NCI-H187 treated with DMSO at 0.1 percent for 48 hours (cell line): ENCODE measurements at places on chromosomes 3 and 15.

- DNase-seq, result no peak
These were observed 532.2 kb downstream of the ROBO2 start for GRCh38 chr3:77571971-77572715.

DNA sequence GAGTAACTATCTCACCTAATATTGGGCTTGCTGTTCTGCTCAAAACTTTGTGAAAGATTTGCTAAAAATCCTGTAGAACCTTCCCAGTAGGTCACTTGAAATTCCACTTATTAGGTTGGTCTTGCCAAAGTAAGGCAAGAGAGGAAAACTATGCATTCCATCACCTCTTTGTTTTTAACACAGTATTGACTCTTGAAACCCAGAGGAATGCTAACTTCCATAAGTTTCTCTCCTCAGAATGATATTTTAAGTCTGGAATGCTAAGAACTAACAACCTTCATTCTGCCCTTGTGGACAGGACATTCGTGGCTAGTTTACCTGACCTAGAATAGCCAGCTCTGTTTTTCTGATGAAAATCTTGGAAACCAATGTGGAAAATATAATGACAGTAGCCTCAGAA lies 154.5 kb downstream of the TMCO5A start:
- no peak for DNase-seq

- no peak for DNase-seq
These were observed 270.8 kb downstream of the UACA start for GRCh38 chr15:70492240-70493177.

- no peak for DNase-seq
These were observed 111.6 kb downstream of the TIGIT start for GRCh38 chr3:114405202-114405990.

DNA sequence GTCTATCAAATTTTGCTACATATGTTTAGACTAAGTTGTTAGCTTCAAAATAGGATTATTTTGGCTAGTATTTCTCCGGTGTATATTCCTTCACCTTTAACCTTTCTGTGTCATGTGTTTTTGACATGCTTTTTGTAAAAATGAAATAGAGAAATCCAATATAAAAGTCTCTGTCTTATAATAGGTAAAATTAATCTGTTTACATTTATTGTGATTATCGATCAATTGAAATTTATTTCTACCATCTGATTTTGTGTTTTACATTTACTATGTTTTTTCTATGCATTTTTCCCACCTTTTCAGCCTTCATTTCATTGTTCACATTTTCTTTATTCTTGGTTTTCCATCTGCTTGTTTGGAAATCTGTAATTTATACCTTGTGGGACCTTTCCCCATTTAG lies 11.7 kb upstream of the LHFPL4 start:
- DNase-seq, result no peak

DNA sequence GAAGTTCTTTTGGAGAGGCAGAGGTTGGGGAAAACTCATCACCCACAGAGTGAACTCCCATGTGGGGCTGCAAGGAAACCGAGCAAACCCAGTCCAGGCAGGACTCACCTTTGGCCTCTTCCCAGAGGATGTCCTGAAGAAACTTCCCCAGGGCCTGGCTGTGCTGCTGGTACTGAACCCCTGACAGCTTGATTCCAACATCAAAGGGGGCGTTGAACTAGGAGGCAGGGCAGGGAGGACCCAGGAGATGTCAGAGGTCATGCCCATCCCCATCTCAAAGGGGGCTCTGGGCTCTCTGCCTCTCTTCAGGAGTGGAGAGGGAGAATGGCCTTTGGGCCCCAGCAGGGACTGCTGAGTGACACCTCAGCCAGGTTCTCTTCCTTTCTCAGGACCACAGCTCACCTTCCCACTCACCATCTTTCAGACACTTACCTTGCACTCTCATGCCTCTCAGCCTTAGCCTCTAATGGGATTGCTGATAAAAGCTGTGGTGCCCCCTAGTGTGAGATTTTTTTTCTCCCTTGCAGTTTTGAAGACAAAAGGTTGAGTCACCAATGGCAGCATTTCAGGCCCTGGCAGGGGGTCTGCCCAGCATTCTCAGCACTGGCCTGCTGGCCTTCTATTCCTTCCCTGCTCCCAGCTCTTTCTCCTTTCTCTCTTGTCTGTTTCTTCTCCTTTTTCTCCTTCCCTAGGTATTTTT lies 6.0 kb downstream of the GHRL start:
- peak; percentile 2 for DNase-seq

DNA sequence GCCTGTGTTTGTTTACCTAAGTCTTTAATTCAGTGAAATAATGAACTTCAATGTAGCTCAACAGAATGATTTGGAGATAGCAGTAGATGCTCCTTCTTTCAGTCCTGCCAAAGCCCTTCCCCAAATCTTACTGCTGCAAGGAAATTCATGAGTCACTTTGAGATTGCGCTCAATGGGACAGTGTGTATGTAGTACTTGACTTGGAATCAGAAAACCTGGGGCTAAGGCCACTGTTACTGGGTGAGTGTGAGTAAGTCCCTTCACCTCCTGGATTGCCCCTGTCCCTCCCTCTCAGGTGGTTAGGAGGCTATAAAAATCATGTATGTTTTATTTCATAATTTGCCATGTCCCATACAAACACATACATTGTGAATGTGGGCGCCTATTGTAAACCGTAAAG lies 29.9 kb downstream of the ATP13A5 start:
- no peak for DNase-seq

DNA sequence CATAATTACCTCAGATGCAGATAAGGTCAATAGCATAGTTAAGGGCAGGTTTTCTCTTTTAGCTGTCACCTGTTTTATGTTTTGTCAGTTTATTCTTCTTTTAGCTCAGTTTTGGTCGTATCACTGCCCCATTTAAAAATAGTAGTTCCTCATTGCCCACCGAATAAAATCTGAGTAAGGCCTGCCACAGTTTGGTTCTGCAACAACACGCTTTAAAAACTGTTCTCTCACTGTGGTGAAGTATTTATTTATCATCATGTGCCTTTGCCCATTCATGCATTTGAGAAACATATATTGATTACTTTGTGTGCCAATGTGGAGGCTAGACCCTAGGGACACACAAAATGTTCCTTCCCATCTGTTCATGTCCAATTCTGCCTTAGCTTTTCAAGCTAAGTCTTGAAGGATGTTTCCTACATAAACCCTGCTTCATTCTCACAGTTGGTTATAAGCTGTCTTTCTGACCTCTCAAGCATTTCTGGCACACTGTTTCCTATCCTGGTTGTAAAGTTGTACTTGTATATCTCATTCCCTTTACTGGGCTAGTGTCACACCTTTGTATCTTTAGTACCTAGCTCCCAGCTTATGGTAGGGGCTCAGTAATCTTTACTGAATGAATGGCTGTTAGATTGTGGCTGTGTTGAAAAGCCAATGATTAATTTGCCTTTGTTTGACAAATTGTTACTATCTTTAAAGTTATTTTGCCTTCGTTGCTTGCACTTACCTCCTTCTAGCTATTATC lies 23.9 kb downstream of the AKAP13 start:
- no peak for DNase-seq

GRCh38 chr3:26081166-26081565 lies 291.3 kb downstream of the OXSM start:
- no peak for DNase-seq

- DNase-seq, result no peak
These were observed 26.3 kb downstream of the NRG4 start for GRCh38 chr15:75985971-75986370.

DNA sequence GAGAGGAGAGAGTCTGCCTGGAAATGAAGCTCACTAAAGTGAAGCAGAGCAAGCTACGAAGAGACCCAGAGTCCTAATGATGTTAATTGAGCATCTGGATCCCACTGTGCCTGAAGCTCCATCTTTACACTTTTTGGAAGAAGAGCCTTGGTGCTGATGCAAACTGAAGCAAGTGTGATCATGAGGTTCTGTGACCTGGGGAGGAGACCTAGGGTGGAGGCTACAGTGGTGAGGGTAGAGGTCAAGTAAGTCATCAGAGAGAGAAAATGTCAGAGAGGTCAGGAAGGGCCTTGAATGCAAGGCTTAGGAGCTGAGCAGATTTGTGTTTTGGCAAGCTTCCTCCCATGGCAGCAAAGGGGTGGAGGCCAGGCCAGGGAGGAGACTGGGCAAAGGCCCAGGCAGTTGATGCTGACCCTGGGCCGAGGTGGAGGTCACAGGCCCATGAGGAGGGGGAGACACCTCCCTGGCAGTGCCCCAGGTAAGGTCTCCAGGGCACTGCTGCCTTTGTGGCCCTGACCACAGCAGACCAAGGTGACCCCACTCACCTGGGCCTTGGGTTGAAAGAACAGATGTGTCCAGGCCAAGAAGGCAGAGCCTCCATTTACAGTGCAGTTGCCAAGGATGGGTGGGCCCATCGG lies 1.6 kb downstream of the GRIP2 start:
- no peak for DNase-seq

DNA sequence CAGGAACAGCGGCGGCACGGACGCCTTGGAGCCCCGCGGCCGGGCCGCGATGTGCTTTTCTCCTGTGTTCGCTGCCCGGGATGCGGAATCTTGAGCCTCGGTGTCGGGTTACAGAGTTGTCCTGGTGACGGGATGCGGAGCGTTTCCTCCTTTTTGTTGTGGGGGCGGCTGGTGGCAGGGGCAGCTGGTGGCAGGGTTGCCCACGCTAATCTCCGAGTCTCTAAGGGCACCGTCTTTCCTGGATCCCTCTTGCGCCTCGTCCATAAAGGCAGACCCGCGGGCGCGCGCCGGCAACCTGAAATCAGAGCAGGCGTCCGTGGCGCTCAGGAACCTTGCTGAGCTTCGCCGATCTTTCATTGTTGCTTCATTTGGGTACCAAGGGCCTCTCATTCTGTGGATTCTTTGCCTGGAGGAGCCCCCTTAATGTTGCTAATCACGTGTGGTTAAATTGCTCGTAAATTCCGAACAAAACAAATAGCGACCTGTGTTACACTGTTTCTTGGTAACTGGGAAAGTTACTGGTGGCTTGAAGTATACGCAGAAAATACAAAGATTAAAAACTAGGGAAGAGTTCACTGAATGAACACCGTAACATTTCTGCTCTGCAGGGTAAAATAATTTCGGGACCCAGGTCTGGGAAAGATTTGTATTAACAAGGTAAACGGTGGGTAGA lies 844 bp upstream of the PFN2 start:
- peak; percentile 45 for DNase-seq

DNA sequence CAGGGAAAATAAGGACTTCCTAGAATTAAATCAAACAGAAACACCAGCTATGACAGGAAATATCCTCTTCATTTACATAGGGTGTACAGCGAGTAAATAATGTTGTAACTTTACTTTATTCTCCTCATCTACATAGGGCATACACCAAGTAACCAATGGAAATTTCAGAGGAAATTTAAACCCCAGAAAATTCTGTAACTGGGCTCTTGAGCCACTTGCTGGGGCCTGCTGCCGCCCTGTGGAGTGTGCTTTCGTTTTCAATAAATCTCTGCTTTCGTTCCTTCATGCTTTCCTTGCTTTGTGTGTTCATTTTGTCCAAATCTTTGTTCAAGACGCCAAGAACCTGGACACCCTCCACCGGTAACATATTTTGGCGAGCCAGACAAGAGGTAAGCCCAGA lies 990.4 kb upstream of the CADM2 start:
- no peak for DNase-seq

DNA sequence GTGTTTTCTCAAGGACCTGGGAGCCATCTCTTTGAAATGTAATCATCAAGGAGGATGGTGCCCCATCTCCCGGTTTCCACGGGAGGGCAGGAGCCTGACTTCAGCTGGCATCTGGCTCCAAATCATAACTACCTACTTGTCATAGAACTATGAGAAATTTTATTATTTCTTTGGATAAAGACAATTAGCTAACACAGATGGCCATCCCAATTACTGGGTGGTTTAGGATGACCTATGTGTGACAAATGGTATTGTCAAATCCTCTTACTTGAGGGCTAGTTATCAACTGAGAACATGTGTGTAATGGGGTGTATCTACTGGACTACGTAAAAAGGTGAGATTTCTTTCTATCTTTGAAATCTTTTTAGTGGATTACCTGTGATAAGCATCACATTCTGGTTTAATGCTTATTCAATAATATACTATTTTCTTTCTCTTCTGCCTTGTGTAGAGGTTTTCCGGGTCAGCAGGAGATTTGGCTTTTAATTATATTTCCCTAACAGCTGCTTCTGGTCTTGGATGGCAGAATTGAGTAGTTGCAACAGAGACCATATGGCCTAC lies 15.3 kb upstream of the PARP14 start:
- no peak for DNase-seq

DNA sequence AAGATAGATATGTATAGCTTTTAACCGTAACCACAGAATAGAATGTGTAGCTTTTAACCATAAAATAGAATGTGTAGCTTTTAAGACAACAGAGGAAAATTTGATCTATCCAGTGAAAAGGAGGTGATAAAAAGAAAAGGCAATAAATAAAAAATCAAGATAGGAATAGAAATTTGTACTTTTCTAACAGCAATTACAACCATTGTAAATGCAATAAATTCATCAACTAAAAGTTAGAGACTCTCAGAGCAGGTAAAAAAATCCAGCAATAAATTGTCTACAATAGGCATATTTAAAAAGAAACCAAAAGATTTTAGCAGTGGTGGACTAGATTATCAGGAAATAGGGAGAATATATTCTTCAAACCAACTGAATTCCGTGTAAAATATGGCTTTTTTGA lies 63.8 kb upstream of the ABHD2 start:
- no peak for DNase-seq

GRCh38 chr15:93451265-93451664 lies 362.3 kb upstream of the RGMA start:
- DNase-seq, result no peak

- DNase-seq, result no peak
These were observed 125.9 kb downstream of the NECTIN3 start for GRCh38 chr3:111197485-111197884.
